Regular cardiac myocyte (primary cell): ENCODE measurements at places on chromosomes 12 and 14. TPM values are rescaled to one million over a fixed set of nuclear protein-coding genes. Genes with fewer than 3 reads are reported as not detected.

DICER1 gene
- 24.0 and 28.6 TPM in 2 replicates for total RNA-seq

PLEKHD1 gene
- total RNA-seq: under 0.01 TPM in 1 of 2 replicates, not detected in the other

TCTN2 gene
- 7.5 and 9.0 TPM in 2 replicates for total RNA-seq

EFCAB11 gene
- total RNA-seq: 5.6 and 7.9 TPM in 2 replicates

FGD4 gene
- total RNA-seq: 26.3 and 35.2 TPM in 2 replicates

IL31 gene
- not detected in 2 replicates for total RNA-seq

SLC10A1 gene
- not detected in 2 replicates for total RNA-seq

IFNG-AS1 gene
- not detected in 2 replicates for total RNA-seq

NRXN3 gene
- 1.3 and 3.7 TPM in 2 replicates for total RNA-seq

LPAR5 gene
- total RNA-seq: not detected in 2 replicates
